ENCODE measurements at places on chromosomes 16 and 17.

DNA sequence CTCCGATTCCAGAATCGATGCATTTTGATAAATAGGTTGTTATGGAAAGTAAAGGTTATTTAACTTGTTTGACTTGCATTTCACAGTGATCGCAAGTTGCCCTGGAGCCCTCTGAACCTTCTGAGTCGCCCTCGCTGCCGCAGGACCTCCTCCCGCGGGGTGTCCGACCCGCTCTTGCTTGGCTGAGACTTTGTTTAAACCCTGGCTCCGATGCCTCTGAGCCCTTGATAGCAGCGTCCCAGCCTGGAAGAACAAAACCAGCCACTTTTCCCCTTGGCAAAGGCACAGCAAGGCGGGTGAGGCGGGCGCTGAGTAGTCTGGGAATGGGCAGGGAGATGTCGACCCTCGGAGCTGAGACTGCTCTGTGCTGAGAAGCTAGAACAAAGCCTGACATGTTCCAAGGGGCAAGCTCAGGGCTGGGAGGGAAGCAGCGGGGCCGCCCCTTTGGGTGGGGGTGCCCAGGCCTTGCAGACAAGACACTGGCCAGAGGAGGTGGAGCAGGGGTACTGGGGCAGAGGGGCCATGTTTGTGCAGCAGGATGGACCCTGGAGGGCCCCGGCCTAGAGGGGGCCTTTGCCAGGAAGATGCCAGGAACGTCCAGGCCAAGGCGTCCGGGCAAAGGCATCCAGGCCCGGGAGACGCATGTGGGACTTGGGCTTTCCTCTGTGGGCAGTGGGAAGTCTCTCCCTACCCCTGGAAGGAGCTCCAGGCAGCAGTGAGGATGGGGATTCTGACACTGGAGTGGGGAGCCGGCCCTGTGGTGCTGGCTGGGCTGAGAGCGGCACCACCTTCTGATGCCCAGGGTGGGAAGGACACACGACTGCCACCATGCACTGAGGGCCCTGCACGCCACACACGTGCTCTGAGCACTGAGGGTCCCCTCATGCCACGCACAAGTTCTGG, 30.3 kb upstream of the CDH15 start:
- DNase-seq = no peak

GRCh38 chr16:24775455-24775854, 46.0 kb downstream of the TNRC6A start:
- no peak for DNase-seq

- no peak for DNase-seq
Measured at GRCh38 chr17:38947189-38947588, 20.0 kb downstream of the FBXO47 start.

GRCh38 chr16:23595246-23595950, 718 bp downstream of the NDUFAB1 start:
- no peak for DNase-seq

DNA sequence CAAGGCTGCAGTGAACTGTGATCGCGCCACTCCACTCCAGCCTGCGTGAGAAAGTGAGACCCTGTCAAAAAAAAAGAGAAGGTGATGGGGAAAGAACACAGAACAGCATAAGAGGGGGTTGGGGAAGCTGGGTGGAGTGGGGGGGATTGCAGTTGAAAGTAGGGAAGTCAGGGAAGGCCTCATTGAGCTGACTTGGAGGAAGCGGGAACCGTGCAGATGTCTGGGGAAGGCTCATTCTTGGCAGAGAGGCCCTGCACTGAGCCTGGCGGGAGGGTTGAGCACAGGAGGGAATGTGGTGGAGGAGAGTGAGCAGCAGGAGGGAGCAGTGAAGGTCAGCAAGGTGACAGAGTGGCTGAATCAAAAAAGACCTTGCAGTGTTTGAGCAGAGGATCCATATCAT, 26.9 kb downstream of the IL4R start:
- DNase-seq = no peak

GRCh38 chr17:56262803-56263202, 109.5 kb downstream of the ANKFN1 start:
- DNase-seq = no peak

DNA sequence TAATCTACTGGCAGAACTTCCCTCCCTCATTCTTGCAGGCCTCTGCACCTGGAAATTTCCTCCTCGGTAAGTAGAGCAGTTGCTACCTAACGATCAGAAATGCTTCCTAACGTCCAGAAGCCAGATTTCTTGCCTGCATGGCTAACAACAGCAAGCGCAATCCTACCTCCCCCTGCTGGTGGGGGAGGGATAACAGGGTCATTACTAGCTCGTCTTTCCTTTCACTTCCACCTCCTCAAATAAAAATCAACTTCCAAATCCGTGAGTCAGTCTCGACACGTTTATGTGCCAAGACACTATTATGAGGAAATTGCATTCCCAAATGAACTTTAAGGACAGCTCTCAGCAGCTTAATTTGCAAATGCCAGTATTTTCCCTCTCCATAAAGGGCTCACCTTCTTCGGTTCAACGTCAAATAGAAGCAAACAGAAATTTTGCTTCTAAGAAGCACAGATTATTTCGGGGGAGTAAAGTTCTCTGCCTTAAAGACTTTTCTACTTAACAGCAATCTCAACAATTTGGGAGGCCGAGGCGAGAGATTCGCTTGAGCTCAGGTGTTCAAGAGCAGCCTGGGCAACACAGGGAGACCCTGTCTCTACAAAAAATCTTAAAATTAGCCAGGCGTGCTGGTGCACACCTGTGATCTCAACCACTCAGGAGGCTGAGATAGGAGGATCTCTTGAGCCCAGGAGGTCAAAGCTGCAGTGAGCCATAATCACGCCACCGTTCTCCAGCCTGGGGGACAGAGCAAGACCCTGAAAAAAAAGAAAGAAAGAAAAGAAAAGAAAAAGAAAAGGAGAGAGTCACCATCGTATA, 188.6 kb upstream of the PSMD7 start:
- DNase-seq = no peak
